ENCODE measurements at places on chromosomes 16 and 17.

DNA sequence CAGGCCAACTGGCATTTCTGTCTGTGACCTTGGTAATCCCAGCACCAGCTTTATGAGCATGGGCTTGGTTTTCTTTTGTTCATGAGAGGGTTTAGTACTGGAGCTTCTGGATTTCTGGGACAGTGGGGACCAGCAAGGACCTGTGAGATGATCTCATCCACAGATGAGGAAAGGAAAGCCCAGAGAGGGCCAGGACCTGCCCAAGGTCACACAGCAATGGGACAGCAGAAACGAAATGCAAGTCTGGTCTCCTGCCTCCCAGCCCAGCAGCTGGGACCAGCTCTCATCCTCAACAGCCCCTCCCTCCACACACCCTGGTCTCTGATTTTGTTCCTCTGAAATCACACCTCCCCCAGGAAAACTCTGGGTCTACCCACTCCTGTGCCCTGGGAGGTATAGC lies 7.2 kb downstream of the SPPL2C start:
- DNase-seq, result no peak

DNA sequence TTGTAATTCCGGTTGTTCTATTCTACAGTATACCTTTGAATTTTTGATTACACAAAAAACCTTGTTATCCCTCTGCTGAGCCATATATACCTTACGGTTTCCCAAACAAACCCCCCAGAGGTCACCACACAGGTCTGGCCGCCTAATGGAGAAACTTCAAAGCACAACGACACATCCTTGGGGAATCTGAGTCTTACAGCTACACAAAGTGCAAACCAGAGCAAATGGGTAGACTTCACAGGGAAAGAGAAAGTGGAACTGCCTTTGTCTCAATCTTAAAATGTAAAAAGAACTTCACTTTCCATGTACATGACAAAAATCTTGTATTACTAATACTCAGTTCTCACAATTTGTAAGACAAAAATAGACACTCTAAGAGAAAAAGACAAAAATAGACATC lies 2.7 kb downstream of the FBXO31 start:
- no peak for DNase-seq

DNA sequence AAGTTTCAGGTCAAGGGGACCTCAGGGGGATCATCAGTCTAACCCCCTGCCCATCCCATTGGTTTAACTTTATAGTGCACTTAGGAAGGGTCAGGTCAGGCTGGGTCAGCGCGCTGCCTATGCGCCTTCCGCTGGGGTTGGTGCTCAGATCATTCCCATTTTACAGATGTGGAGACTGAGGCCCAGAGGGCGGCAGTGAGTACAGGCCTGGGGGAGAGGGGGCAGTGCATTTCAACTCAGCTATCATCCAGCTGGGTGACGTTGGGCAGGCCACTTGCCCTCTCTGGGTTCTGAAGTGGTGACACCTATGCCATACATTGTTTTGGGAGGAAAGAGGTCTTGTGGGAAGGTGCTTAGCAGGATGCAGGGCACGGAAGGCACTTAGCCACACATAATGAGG lies 127.8 kb upstream of the CDC42EP4 start:
- no peak for DNase-seq

DNA sequence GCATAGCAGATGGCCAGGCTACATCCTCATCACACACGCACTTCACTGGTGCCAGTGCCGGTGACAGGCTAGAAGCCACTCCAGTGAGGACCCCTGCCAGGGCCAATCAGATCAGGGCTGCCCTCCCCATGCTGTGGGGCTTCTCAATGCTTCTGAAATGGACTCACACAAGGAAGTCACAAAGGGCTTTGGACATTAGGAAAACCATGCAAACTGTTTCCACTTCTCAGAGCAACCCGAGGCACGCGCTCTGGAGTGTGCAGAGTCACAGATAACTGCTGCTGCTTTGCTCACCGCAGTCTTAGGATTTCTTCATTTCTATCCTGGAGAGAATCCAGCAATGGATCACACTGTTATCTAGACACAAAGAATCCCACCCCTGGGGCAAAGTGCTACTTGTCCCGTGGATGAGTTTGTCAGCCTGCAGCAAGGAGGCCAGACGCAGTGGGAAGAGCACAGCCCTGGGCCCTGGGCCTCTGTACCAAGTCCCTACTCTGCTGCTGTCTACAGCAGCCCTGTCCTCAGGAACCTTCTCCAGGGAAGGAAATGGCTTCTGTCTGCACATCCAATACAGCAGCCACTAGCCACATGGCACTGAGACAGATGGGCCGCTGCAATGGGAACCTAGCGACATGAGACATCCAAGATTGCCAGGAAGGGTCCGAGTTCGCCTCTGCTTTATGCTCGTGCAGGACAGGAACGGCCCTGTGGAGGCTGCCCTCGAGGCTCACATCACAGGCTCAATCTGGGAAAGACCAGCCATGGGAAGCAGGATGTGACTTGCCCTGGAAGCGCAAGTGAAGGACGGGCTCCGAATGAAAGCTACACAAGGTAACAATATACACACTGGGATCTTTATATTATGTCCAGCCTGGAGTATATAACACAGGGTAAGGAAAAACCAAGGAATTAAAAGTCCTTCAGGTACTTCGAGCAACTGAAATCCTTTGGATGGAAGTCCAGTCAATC lies 169.3 kb downstream of the ZFHX3 start:
- no peak for DNase-seq

Measured in renal cortex interstitium (tissue), 15 donors.